ENCODE measurements at places on chromosomes 2 and 18. TPM values are rescaled to one million over a fixed set of nuclear protein-coding genes. Genes with fewer than 3 reads are reported as not detected.

Gene FBXO48
- total RNA-seq = 1.2 TPM

Gene LAMA1
- 2.9 TPM for total RNA-seq

Gene RAB31
- 37.1 TPM for total RNA-seq

Gene PLA2R1
- total RNA-seq = 17.9 TPM

DNA sequence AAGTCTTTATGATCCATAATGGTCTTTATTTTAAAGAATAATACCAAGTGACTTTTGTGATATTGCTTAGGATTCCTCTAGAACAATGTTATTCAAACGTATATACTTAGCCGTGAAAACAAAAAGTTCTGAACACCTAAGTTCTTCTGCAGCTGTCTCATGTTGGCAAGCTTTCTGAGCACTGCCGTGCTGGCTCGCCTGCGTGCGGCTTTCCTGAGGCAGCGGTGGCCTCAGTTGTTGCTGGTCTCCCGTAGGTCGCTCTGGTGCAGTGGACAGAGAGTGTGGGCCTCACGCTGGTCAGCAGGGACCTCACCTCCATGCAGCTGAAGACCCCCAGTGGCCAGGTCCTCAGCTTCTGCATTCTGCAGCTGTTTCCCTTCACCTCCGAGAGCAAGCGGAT is 66.8 kb upstream of the NFATC1 start:
- no peak for DNase-seq

DNA sequence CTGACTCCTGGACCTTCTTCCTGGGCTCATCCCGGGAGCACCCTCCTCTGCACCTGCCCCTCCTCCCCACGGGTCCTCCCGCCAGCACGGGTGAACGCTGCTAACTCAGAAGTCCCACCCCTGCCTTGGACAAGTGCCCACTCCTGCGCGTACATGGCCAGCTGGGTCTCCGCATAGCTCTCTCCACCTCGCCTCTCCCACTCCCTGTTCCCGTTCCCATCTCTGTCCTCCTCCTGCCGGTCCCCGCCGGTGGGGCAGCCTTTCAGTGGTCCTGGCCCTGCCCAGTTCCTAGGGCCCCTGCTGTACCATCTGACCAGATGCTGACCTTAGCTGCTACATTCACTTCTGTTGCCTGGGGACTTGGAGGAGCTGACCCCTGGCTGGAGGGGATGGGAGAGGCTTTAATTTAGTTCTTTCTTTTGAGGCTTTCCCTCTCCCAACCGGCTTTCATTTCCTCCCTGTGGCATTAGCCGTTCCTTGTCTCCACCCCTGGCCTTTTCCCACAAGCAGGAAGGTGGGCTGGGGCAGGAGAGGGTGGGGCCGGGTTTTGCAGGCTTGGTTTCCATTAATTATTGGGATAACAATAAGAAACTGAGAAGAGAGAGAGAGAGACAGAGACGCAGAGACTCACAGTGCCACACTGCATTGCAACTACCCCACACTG is 136.1 kb downstream of the SH3BP4 start:
- DNase-seq = no peak

- DNase-seq = no peak
These were observed 355.5 kb downstream of the RAD51AP2 start for GRCh38 chr2:17162713-17163112.

Data from urinary bladder (tissue), 4 donors.